ENCODE measurements at places on chromosomes 5 and 9.

- DNase-seq = no peak
Observed at GRCh38 chr9:97176206-97176605, 131.3 kb upstream of the CCDC180 start.

- no peak for DNase-seq
Observed at GRCh38 chr5:150130493-150130922, 25.1 kb downstream of the PDGFRB start.

DNA sequence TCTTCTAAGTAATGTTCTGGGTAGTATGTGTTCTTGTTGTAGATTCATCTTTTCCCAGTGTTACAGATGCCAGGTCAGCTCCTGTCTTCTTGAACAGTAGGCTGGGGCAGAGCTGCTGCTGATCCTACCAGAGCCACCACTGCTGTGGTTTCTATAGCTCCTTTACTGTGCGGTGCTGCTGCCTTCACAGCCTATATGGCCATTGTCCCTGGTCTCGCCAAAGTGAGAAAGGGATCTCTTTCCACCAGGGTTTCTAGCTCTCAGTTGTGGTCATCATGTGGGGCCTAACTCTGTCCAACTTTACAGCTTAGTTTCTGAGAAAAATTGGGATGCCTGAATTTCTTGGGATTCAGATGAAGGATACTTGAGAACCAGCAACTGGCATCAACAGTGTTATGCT lies 70.9 kb upstream of the CER1 start:
- DNase-seq = no peak

GRCh38 chr5:132425009-132425937 lies 55.8 kb downstream of the SLC22A5 start:
- DNase-seq = no peak

DNA sequence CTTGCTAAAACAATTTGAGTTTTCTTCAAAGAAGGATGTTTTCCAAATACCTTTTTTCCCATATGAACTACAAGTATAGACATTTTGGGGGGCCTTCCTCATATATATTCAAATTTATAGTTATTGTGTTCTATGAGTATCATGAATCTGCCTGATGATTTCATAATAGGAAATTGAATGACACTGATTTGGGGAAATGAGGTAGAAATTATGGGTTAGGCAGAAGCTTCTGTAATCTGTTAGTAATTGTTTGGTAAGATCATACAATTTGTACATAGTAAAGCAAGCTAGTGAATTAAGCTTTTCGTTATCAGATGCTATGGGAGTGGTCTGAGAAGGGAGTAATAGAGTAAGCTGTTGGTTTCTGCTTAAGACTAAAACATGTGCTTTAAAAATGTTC lies 98.0 kb downstream of the TRIO start:
- no peak for DNase-seq

DNA sequence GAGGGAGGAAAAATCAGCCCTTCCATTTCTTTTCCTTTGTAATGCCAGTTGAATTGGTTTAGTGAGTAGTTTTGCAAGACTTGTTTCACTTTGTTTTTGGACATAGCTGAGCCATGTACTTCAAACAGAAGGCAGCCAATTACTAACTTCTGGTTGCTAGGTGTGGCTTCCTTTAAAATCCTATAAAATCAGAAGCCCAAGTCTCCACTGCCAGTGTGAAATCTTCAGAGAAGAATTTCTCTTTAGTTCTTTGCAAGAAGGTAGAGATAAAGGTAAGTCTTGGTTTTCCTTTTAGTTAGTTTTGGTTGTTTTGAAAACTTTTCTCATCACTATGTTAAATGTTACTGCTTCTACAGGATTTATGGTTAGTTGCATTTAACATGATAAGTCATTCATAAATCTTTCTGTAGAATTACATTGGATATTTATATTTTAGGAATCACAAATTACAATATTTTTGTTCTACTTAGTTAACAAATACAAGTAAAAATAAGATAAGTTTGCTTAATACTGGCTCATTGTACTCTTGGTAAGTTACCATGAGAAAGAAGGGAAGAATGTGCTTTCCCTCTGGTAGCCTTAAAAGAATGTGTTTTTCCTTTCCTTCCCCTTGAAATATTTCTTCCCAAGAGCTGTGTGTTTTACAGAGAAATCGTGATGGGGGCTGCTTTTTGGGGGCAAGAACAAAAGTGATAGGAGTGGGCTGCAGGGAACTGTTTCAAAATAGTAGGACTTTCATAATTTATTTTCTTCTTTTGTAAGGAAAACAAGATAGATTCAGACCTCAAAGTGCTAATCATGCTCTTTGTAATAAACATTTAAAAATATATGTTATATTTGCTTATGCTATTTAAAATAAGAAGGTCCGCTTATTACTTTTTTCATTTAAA lies at the start of gene ANXA1:
TSS of gene ANXA1 (plus strand) at position 213 of the 890 bp plus-strand sequence. CDS start 6,671 bp downstream, outside the sequence.
- DNase-seq = no peak

- no peak for DNase-seq
Observed at GRCh38 chr9:89592963-89593726, 11.7 kb upstream of the GADD45G start.

- no peak for DNase-seq
Observed at GRCh38 chr5:90424245-90424644, 14.7 kb upstream of the CETN3 start.

- DNase-seq = no peak
Observed at GRCh38 chr5:14407746-14408175, 173.8 kb upstream of the OTULINL start.

GRCh38 chr5:113338628-113339027 lies 96.2 kb downstream of the TSSK1B start:
- DNase-seq = no peak

DNA sequence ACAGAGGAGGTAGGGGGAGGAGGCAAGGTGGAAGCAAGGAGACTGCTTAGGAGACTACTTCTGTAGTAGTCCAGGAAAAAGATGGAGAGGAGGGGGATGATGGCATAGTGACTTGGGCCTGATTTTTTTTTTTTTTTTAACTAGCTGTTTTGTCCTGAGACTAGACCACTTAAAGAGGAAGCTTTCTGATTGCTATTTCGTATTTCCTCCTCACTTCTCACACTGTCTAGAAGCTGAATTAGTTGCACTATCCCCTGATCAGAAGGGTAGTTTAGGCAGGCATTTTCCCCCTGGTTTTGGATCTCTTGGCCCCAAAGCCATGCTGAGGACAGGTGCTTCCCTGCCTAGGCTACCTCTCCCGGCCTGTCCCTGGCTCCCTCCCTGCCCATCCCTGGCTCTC lies 14.9 kb downstream of the LARP1 start:
- no peak for DNase-seq

DNA sequence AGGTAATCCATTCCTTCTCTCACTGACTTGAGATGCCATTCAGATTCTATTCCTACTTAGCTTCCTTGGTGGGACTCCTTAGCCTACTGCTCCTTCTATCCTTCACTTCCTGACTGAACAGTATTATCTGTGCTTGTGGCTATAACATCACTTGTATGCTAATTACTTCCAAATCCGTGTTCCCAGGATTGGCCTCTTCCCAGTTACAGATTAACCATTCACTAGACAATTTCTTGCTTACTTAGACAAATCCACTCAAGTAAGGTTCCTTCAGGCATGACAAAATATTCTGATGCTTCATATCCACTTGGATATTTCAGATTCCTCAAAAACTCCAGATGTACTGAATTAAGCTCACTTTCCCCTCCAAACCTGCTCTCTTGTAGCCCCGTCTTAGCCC lies 18.3 kb downstream of the LIFR start:
- DNase-seq = no peak

- no peak for DNase-seq
Observed at GRCh38 chr9:134606951-134607731, 34.5 kb upstream of the COL5A1 start.

- no peak for DNase-seq
Observed at GRCh38 chr5:27158775-27159174, 120.4 kb upstream of the CDH9 start.

DNA sequence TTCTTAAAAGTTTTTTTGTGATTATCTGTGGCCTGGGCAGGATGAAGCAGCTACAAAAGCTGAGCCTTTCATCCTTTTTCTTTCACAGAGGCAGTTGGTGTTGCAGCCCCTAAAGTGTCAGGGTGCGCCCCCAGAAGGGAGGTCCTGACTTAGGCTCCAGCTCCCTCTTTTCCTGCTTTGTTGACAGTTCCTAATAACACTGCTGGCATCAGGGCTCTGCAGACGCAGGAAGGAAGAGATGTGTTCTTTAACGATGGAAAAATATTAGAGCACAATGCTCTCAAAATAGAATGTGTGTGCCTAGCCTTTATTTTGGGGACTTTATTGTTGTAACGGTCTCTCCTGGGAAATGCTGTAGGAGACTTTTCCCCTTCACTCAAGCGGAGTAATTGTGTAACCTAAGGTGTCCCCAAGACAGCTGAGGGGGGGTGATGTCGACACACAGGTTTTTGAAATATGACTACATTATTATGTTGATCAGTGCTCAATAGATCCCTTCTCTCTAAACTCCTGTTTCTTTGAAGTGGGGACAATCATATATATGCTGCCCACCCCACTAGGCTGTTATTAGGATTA lies 135.6 kb downstream of the SEMA6A start:
- DNase-seq = no peak

DNA sequence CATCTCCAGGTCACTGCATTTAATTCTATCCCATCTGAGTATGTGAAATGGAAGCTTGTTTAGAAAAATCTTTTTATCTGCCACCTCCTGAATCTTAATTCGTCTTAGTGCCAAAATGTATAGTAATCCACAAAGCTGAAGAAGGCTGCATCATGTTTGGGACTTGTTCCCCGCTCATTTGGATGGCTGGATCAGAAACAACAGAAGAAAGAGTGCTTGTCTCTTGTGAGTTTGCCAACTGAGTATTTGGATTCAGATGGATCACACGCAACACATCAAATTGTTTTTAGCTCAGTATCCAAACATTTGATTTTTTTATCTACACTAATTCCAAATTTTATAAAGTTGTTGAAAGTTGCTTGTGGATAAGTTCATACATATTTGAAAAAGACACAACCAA lies 197.2 kb upstream of the PAPPA start:
- no peak for DNase-seq

DNA sequence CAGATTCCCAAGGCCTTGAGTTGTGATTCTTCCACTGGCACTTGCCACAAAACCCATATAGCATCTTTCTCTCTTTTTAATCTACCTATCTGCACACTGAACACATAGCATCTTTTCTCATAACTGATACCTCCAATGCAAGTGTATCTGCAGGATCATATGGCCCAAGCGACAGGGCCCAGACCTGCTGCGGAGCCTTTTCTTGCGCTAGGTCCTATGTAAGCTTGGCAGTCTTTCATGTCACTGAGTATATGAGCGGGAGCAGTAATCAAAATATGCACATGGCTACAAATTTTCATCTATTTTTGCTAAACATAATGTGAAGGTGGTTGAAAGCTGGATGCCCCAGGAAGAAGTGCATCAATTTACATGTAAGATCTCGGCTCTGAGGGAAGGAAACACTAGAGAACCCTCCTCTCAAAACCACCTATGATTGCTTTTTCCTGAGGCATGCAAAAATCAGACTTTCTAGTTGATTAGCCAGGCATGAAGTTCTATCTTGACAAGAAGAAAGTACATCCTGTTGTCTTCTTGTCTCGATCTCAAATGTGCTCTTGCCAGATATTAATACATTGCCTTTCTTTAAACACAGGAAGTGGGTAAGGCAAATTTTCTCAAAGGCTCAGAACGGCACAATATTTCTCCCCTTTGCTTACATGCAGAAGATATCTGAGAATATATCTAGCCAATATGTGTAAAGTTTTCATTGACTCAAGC lies 26.9 kb upstream of the CEMIP2 start:
- no peak for DNase-seq

DNA sequence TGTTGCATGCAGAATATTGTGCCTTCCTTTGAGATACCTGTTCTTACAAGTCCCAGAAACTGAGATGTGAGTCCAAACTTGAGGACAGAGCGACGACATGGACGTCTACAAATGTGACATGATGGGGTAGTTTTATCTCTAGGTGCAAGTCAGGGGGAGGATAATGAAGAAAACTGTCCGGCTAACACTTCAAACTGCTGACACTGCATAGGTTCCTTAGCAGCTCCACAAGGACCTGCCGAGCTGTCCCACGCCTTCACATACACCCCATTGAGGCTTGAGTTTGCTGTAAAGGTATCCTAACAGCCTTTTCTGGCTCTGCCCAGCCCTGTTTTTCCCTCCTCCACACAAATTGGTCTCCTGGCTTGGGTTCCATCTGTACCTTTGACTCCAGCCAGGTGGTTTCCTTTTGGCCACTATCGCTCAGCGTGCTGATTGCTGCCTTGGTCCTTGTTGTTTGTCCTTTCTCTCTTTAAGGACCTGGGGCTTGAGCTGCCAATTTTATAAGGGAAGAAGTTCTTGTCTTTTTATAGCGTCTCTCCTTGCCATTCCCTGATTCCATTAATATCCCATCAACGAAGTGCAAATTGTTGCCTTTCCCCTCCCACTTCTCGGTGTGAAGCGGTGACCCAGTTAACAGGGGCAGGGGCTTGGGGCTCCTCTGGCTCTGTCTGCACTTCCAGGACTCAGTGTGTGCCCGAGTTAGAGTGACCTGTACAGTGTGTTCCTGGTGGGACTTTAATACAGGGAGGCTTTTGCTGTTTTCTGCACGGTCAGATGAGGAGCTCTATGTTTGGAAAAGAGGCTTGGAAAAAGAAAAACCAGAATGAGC lies 100.3 kb downstream of the PCSK1 start:
- DNase-seq = no peak

DNA sequence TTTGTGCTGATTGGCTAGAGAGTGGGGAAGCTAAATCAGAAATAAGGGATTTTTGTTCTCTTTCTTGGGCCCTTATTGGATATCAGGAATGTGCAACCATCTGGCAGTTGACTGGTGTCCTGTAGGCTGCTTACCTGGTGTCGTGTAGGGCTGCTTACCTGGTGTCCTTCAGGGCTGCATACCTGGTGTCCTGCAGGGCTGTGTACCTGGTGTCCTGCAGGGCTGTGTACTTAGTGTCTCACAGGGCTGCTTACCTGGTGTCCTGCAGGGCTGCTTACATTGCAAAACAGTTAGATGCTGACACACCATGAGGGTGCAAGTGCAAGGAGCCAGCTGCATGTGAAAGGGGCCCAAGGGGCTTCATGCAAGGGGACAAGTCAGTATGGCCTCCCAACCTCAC lies 249.3 kb downstream of the ICE1 start:
- DNase-seq = no peak

GRCh38 chr9:6997330-6997729 lies 239.6 kb downstream of the KDM4C start:
- no peak for DNase-seq

DNA sequence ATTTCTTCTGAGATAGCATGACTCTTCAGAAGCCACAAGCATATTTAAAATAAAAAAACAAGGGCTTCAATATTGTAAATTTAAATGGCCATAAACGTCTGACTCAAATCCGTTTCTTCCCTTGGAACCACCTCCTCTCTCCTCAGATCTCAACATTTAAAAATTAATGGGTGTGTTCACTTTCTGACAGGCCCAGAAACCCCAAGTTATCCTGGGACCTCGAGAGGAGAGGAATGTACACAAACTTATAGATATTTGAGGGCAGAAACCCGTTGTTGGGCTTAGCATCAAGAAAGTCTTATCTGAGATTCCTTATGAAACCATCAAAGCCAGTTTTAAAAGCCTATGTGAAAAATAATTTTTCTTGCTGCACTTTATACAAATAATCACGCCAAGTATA lies 29.2 kb downstream of the MLLT3 start:
- no peak for DNase-seq
